ENCODE measurements at places on chromosomes 2 and 18.

GRCh38 chr2:14565666-14566065 is 66.9 kb upstream of the LRATD1 start:
- DNase-seq, result no peak

DNA sequence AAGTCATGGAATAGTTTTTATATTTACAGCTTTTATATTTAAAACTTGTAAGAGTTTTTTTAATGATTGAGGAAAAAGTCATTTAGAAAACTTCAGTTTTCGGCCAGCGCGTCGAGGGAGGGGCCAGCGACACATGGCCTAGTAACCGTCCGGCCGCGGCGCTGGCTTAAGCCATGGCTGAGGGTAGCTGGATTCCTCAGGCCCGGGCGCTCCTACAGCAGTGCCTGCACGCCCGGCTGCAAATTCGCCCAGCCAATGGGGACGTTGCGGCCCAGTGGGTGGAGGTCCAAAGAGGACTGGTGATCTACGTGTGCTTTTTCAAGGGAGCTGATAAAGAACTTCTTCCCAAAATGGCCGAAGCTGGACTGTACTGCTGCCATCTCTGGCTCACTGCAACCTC is 4.9 kb upstream of the KLHL41 start:
- no peak for DNase-seq

DNA sequence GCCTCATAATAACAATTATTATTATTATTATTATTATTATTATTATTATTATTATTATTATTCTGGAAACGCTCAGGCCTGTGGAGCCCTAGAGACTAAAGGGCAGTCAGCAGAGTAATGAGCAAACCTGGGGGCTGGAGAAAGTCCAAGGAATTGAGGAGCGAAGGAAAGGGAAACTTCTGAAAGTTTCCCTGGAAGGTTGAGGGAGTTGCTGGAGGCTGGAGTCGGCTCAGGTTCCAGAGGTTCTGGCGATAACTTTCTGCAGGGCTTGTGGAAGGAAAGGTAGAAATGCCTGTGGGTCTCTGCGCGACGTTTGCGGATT is 9.2 kb downstream of the POU3F3 start:
- DNase-seq, result no peak

GRCh38 chr2:241443486-241444223 is 64.7 kb downstream of the STK25 start:
- no peak for DNase-seq

DNA sequence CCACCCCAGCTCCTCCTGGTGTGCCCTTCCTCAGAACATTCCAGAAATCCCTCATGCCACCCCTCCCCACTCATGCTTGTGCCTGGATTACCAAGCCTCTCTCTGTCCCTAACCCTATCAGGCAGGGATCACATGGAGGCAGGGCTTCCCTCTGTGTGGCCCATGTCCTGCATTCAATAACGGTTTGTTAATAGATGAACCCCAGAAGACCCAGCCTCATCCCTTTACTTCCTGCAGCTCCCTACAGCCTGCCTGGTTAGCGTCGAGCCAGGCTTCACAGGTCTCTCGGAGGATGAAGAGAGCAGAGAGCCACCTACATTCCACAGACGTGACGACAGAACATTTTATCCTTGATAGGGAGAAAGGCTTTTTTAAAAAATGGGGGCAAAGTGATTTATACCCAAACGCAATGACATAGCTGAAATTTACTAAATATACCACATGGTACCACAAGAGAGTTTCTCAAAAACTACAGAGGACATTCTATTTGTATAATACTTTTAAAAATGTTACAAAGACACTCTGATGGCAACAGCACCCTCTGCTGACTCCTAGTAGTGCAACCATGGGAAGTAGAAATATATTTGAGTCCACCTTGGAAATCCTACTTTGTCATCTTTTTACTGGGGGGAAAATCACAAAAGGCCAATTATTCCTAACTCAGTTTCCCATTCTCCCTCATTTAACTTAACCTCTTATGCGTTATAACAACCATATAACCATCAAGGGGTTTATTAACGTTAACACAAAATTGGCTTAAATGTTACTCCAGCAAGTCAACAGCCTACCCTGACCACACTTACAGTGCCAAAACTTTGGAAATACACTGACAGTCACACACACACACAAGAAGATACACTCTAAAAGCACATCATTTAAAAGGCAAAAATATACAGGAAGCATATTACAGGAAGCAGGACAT is 30.7 kb downstream of the FBXO15 start:
- no peak for DNase-seq
